Endothelial cell (in vitro differentiated cells): ENCODE measurements at places on chromosomes 5 and 9.

- peaks cover 2% of the 10 kb centered on the region for H3K27me3 ChIP-seq
- H3K27ac ChIP-seq, result no peak overlapping the region
- no peaks in the 10 kb centered on the region for H3K4me1 ChIP-seq
- DNase-seq, result no peak
- H3K36me3 ChIP-seq, result peaks cover 5% of the 10 kb centered on the region
These were observed 55.2 kb downstream of the HSPA4 start for GRCh38 chr5:133106761-133107572.

GRCh38 chr9:32725066-32725860 is 58.1 kb upstream of the TMEM215 start:
- H3K36me3 ChIP-seq, result peaks cover 8% of the 10 kb centered on the region
- DNase-seq, result no peak
- H3K27me3 ChIP-seq, result peaks cover 2% of the 10 kb centered on the region
- no peaks in the 10 kb centered on the region for H3K4me1 ChIP-seq
- no peak overlapping the region for H3K4me3 ChIP-seq
- H3K27ac ChIP-seq, result no peak overlapping the region

GRCh38 chr5:124088289-124089032 is 576.5 kb downstream of the CSNK1G3 start:
- H3K36me3 ChIP-seq, result no peaks in the 10 kb centered on the region
- no peaks in the 10 kb centered on the region for H3K27me3 ChIP-seq
- no peak for DNase-seq
- H3K27ac ChIP-seq, result no peak overlapping the region
- no peaks in the 10 kb centered on the region for H3K4me1 ChIP-seq
- no peak overlapping the region for H3K4me3 ChIP-seq

DNA sequence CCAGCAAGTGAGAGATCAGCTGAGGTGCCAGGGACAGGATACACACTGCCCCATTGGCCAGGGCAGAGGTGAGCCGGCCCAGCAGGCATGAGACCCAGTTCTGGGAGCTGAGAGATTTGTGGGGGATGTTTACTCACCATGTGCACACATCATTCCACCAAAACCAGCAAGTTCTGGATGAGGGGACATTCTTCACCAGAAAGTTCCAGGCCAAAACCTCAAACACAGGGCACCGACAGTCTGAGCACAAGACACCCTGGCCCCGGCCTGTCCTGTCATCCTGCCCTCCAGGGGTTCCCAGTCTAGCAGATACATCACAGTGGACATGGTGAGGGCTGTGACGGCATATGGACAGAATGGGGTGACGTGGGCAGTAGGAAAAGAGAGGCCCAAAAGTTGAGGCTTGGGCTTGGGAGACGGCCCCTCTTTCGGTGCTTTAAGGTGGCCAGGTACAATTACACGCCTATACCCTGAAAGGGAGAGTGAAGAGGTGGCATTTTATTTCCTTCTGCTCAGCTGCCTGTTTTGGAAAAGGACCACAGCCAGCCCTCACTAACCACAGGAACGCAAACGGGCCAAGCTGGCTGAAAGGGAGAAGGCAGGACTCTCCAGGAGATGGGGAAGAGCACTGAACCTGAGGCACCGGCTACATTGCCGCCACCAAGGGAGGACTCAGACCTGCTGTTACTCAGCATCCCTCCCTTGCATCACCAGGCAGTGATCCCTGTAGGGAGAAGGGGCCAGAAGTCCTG is 64.0 kb downstream of the SHB start:
- H3K27ac ChIP-seq, result no peak overlapping the region
- peaks cover 8% of the 10 kb centered on the region for H3K27me3 ChIP-seq
- H3K4me3 ChIP-seq, result no peak overlapping the region
- DNase-seq, result no peak

- no peaks in the 10 kb centered on the region for H3K36me3 ChIP-seq
- H3K27me3 ChIP-seq, result peaks cover 8% of the 10 kb centered on the region
- H3K4me3 ChIP-seq, result no peak overlapping the region
- no peak for DNase-seq
- H3K27ac ChIP-seq, result no peak overlapping the region
These were observed 9.7 kb downstream of the FGFR4 start for GRCh38 chr5:177096162-177097015.

DNA sequence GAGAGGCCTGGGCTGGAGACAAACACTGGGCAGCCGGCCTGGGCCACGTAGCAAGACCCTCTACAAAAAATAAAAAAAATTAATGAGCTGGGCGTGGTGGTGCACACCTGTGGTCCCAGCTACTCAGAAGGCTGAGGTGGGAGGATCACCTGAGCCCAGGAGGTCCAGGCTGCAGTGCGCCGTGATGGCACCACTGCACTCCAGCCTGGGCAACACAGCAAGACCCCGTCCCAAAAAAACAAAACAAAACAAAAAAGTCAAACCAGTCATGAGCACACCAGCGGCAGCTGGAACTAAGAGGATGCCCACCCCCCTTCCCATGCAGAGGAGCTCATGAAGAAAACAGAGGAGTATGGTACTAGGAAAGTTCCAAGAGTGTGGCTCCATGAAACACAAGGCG is 2.2 kb upstream of the UBAC1 start:
- no peak for DNase-seq
- no peak overlapping the region for H3K27ac ChIP-seq
- peaks cover 3% of the 10 kb centered on the region for H3K27me3 ChIP-seq
- no peak overlapping the region for H3K4me3 ChIP-seq
- H3K36me3 ChIP-seq, result no peaks in the 10 kb centered on the region

- no peaks in the 10 kb centered on the region for H3K27me3 ChIP-seq
- DNase-seq, result no peak
- H3K27ac ChIP-seq, result no peak overlapping the region
- H3K4me1 ChIP-seq, result no peaks in the 10 kb centered on the region
- H3K4me3 ChIP-seq, result no peak overlapping the region
These were observed 352.9 kb downstream of the DNAH5 start for GRCh38 chr5:13591621-13592020.

DNA sequence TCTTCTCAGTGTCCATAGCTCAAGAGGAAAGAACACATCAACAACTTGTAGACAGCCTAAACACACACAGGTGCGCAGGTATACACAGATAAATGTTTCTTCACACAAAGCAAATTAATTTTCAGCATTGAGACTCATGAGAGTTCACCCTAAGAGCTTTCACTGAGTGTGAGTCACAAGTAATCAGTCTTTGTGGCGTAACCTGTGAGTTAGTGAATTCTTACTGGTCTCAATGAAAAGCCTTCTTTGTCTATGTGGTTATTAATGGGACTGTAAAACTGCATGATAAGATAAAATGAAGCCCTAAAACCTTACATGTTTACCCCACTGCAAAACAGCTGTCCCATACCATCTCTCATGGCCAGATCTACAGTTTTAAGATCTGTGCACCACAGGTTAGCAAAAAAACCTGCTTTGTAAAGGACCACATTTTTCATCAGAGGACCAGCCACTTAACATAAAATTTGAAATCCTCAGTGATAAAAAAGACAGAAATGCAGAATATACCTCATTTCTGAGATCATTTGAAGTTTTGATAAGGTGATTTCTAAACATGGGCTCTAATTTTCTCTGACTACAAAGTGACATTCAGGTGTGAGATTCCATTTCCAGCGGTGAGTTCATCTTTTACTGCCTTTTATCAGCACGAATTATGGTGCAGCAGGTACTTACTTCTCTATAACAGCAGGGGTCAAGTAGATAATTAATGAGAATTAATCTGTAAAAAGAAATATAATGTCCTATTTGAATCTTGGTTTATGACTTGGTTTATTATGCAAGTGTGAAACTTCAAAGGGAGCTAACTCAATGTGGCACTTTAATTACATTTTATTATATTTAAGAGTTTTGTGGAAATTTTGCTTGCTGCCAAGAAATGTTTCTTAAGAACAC is 335.7 kb upstream of the PIK3R1 start:
- peaks cover 2% of the 10 kb centered on the region for H3K27me3 ChIP-seq
- no peak overlapping the region for H3K27ac ChIP-seq
- DNase-seq, result no peak
- H3K4me3 ChIP-seq, result no peak overlapping the region
- peaks cover 9% of the 10 kb centered on the region for H3K4me1 ChIP-seq
- no peaks in the 10 kb centered on the region for H3K36me3 ChIP-seq

DNA sequence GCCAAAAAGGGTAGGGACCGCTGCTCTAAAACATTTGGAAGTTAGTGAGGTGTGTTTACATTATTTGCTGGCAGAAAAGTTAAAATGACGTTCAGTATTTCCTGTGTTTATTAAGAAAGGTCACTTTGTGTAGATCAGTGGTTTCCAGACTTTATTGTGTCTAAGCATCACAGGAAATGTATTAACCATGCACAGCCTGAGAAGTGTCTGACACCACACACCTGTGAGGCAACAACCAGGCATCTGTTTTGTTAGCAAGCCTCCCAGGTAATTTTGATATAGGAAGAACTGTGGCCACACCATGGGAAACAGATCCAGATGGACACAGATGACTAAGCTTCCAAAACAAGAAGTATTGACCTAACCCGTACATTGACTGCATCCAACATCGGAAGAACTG is 12.0 kb downstream of the TTC1 start:
- DNase-seq, result no peak
- no peak overlapping the region for H3K4me3 ChIP-seq
- H3K27me3 ChIP-seq, result no peaks in the 10 kb centered on the region
- H3K4me1 ChIP-seq, result peaks cover 27% of the 10 kb centered on the region

DNA sequence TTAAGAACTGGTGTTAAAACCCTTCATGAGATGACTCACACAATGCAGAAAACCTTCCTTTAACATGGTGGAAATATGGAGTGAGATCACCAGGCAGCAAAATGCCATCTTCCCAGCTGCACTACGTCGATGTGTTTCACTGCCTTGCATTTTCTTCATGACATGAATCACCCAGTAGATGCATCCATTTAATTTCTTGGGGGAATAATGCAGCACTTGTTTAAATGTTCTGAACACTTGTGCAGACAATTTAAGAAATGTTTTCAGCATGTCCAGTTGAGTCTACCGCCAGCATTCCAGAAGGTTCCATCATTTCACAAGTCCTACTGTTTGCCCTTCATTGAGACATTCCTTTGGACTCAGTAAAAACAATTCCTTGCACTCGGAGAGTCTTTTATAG is 81.6 kb downstream of the ADAMTS16 start:
- H3K27me3 ChIP-seq, result no peaks in the 10 kb centered on the region
- no peak for DNase-seq
- H3K4me3 ChIP-seq, result no peak overlapping the region
- no peaks in the 10 kb centered on the region for H3K36me3 ChIP-seq
- no peak overlapping the region for H3K27ac ChIP-seq

DNA sequence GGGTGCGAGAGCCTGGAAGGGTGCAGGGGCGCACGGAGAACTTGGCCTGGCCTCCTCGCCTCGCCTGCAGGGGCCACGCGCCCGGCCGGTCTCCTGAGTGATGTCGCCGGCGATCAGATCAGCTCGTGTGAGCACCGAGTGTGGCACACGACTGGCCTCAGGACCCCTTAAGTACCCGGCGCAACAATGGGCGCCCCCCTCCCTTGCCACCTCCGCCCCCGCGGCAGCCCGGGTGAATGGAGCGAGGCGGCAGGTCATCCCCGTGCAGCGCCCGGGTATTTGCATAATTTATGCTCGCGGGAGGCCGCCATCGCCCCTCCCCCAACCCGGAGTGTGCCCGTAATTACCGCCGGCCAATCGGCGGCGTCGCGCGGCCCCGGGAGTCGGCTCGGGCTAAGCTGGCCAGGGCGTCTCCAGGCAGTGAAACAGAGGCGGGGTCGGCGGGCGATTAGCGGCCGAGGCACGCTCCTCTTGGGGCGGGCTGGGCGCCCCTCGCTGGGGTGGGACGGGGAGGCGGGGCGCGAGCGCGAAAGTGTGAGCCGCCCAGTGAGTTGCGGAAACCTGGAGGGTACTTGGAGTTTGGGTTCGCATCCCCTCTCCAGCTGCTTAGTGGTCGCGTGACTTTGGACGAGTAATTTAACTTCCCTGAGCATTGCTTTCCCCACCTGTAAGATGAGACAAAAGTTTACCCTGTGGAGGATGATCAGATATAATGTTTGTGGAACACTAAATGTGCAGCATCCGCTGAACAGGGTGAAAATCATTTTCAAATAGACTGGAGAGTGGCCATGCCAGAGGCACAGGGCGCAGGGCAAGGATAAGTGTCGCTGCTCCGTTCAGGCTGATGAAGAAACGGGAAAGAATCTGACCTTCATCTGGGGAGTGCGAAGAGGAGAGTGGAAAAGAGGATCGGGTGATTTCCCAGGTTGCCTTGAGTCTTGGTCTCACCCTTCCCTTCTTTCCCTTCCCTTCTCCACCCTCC is at the start of gene NEUROG1:
Gene NEUROG1 (minus strand): TSS at position 145 of the 982 bp plus-strand sequence. CDS start 274 bp downstream, outside the sequence.
- DNase-seq, result peak; percentile 21
- peaks cover 41% of the 10 kb centered on the region for H3K27me3 ChIP-seq
- no peak within 1 kb of the TSS for H3K4me3 ChIP-seq
- H3K27ac ChIP-seq, result no peak within 1 kb of the TSS
- H3K36me3 ChIP-seq, result no peaks in the 10 kb centered on the region

GRCh38 chr5:22480305-22480704 is 372.8 kb downstream of the CDH12 start:
- no peaks in the 10 kb centered on the region for H3K36me3 ChIP-seq
- H3K27ac ChIP-seq, result no peak overlapping the region
- DNase-seq, result no peak
- no peaks in the 10 kb centered on the region for H3K27me3 ChIP-seq
- H3K4me3 ChIP-seq, result no peak overlapping the region
- no peaks in the 10 kb centered on the region for H3K4me1 ChIP-seq

DNA sequence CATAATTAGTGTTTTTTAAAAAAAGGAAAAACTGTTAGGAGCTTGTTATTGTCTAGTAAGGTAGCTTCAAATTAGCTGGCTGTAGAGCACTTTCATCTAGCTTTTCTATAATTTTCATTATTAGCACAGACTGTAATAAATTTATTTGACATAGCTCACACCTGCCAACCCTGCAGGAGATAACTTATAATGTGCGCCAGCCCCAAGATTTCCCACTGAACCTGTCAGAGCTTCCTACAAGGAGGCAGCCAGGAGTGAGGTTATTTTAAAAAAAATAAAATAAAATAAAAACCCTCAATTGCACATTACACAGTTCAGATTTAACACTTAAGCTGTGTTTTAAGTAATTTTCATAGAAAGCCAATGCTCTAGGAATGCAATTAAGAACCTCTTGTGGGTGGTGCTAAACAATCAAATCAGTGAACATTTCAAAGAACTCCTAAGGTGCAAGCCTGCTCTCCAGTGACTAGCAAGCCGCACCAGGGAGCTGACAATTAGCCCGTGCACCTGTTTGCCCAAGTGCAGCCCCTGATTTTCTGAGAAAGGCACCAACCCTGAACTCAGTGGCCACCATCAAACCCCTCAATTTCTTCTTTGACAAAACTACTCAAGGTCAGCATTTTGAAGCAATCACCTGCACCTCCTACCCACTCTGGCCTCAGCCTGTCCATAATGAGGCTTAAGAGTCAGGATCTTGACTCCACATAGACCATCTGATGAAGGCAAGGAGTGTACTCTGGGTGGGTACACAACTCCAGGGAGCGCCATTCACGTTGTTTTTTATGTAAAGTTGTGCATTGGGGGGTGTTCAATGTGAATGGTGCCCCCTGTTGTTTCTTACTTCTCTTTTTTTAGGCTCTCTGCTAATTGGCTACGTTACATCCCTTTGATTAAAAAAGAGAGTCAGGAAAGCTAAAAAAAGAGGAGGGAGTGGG is 385.3 kb upstream of the WWC1 start:
- H3K4me1 ChIP-seq, result no peaks in the 10 kb centered on the region
- no peaks in the 10 kb centered on the region for H3K27me3 ChIP-seq
- no peaks in the 10 kb centered on the region for H3K36me3 ChIP-seq
- no peak for DNase-seq
- no peak overlapping the region for H3K27ac ChIP-seq

GRCh38 chr5:181035991-181036815 is 3.9 kb upstream of the BTNL9 start:
- peaks cover 9% of the 10 kb centered on the region for H3K27me3 ChIP-seq
- H3K4me3 ChIP-seq, result no peak overlapping the region
- H3K36me3 ChIP-seq, result peaks cover 9% of the 10 kb centered on the region
- DNase-seq, result no peak
- H3K27ac ChIP-seq, result no peak overlapping the region

GRCh38 chr5:158640593-158640980 is 459.1 kb downstream of the EBF1 start:
- H3K4me3 ChIP-seq, result no peak overlapping the region
- DNase-seq, result no peak
- no peaks in the 10 kb centered on the region for H3K4me1 ChIP-seq
- no peak overlapping the region for H3K27ac ChIP-seq
- no peaks in the 10 kb centered on the region for H3K36me3 ChIP-seq
